ENCODE measurements at places on chromosomes 7 and 10.

DNA sequence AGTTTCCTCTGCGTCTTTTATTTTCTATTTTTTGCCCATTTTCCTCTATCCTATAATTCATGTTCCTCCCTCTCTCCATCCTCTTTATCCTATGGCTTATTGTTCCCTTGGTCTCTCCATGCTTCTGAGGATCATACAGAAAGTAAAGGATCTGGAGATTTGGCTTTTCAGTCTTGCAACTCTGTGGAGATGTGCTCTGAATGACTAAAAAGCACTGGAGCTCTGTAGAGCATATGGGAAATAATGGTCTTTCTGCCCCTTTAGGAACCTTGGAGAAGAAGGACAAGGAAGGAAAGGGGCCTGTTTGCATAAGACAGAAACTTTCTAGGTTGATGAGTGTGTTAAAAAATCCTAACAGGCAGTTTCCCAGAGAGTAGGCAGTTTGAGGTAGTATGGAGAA is 120.1 kb downstream of the PHTF2 start:
- no peak for DNase-seq

DNA sequence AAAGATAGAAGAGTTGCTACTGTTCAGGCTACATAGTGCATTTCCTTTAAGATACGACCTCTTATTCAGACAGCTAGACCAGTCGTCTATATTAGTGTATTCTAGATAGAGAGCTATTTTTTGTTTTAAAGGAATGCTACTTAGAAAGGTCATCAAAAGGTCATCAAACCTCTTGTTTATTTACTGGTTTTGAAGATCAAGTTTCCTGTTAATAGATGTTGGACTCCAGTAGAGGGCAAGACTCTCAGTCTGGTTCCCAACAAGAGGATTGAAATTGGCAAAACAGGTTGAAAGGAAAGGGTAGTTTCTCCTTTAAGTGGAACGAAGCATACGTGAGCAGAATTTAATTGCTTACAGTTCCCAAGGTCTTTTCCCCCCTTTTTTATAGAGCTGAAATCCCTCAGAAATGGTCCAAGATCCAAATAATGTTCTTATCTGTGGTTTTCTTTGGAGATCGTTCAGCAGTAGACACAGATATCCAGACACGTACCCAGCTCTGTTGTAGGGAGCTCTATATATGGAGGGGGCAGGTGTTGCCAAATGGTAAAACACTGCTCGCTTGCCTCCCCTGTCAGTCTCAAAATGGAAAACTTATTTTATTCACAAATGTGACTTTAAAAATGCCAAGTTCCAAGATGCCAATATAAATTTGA is 37.2 kb downstream of the BAMBI start:
- DNase-seq: no peak

DNA sequence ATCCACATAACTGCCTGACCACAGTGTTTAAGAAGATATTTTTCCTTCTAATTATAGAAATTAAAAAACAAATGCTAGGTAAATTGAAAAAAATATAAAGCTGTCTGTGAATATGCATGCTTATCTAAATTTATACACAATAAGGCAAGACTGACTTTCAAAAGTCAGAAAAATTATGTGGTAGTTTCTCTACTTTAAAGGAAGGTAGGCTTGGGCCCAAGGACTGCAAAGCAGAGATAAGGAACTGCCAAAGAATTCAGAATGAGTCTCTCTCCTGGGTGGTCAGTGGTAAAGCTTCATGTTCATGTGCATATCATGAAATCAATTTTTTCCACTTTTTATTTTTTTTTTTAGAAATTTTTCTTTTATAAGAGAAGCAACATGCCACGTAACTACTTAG is 998.6 kb downstream of the REEP3 start:
- no peak for DNase-seq

- no peak for DNase-seq
Observed at GRCh38 chr7:4862156-4862555, 326 bp upstream of the PAPOLB start.

- peak; percentile 50 for DNase-seq
Observed at GRCh38 chr7:10708447-10708846, 265.2 kb upstream of the PHF14 start.
